Central memory CD4-positive, alpha-beta T cell (primary cell): ENCODE measurements at places on chromosomes 4 and X.

DNA sequence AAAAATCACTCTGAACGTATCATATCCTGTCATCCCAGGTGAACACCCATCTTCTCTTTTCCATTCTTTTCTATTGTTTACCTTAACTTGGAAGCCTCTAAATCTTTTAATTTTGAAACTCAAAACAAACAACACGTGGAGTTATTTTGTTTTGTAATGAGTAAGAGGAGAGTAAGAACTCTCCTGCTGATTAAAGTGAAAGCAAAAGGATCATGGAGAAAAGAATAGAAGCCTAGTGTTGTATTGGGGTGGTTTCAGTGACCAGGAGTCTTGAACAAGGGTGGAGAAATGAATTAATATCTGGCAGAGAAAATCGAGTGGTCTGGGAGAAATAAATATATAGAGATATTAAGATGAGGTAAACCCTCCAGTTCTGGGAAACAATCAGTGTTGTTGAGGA lies 237.4 kb upstream of the UGT8 start:
- DNase-seq = no peak

DNA sequence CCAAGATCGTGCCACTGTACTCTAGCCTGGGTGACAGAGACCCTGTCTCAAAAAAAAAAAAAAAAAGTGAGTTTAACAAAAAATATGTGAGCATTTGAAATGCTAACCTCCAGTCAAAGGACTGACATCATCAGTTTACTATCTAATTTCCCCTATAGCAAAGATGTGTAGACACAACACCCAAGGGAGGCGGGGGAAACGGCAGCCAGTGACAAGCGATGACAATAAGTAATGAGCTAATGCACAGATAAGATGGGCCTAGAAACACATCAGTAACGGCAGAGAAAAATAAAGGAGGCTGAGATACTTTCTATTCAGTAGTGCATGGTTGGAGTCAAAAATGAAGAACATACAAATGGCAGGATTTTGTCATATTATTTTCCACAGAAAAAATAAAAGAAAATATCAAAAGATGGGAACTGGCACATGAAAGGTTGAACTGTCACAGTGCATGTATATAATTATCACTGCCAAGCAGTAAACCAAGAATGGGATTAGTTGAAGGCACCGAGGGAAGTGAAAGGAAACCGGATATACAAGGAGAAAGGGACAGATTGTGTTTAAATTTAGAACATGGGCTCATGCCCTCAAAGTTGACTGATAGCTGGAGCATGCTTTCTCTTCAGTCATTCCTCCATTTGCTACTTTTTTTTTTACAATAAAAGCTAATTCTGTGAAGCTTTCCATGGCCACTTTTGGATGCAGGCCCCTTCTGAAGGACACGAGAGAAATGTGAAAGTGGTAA lies 41.8 kb downstream of the IGFBP7 start:
- no peak for DNase-seq

DNA sequence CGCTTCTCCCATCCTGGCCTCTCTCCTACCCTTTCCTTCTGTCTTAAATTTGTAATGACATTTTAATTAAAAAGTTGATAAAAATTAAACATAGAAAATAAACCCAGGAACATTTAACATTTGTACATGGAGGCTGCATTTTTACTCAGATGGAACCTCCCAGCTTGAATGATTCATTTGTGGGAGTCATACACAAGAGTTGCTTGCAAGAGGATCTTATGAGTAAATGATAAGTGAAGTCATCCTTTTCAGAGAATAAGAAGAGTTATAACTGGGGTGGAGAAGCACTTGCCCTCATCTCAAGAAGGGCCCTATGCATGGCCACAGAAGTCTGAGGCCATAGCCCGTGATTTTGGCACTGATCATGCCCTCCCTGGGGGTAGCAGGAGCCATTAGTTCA lies 482.9 kb upstream of the BOD1L1 start:
- DNase-seq = no peak

- no peak for DNase-seq
These were observed 41.3 kb downstream of the RHOH start for GRCh38 chr4:40238008-40238699.

DNA sequence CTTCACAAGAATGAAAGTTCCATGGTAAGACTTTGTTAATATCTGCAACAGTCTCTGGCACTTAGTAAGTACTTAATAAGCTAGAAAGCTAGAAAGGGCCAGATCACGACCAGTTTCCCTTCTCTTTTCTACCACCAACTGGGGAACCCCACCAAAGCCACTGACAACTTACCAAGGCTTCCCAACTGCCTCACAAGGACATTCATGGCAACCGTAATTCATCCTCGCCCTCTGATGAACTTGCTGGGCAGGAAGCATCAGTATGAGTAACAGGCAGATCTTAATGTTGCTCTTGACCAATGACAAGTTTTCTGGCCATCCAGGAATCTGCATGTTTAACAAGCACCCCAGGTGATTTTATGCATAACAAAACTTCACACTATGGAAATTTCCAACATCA lies 23.2 kb upstream of the ZCCHC13 start:
- DNase-seq = no peak
